ENCODE measurements at places on chromosomes 1 and 21. TPM values are rescaled to one million over a fixed set of nuclear protein-coding genes. Genes with fewer than 3 reads are reported as not detected.

The CYP4B1 gene
- total RNA-seq: not detected

The NAV1 gene
- total RNA-seq: 1.1 TPM

The SMPDL3B gene
- 0.76 TPM for total RNA-seq

The SLC45A3 gene
- total RNA-seq: 0.21 TPM

The C1orf116 gene
- not detected for total RNA-seq

The UMODL1 gene
- total RNA-seq: not detected

The PCP4 gene
- total RNA-seq: not detected

The EFNA3 gene
- 3.8 TPM for total RNA-seq

The WDR64 gene
- total RNA-seq: 0.31 TPM

The ATP8B2 gene
- total RNA-seq: 71.6 TPM

The CASQ2 gene
- total RNA-seq: not detected

The S100B gene
- 8.5 TPM for total RNA-seq

The CD34 gene
- not detected for total RNA-seq

The IKBKE gene
- 70.1 TPM for total RNA-seq

The C1QB gene
- not detected for total RNA-seq

The PLEKHN1 gene
- total RNA-seq: 2.2 TPM

The SAMD11 gene
- not detected for total RNA-seq

The PDC gene
- not detected for total RNA-seq

The CASZ1 gene
- total RNA-seq: 10.2 TPM

The CITED4 gene
- 9.1 TPM for total RNA-seq

The CRB1 gene
- total RNA-seq: 0.08 TPM

The PDZK1IP1 gene
- not detected for total RNA-seq

The TMEM52 gene
- total RNA-seq: 0.70 TPM
